ENCODE measurements at places on chromosomes 7 and 10.

- no peak for DNase-seq
Measured at GRCh38 chr7:75823198-75823910, 9.7 kb upstream of the CCL24 start.

DNA sequence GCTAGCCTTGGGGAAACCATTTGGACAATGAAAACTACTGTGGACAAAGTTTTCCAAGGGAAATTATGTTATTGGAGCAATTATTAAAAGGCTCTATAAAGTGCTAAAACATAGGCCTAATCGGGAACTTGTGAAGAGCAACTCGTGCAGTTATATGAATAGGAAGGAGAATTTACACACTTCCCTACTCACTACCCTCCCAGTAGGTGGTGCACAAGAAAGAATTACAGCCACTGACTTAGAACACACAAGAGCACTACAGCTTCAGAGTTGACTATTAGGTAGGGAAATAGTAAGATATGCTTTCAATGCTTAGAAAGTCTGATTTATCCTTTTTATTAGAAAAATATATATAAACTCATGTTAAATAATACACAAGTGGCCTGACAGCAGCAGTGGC is 47.2 kb downstream of the GSAP start:
- no peak for DNase-seq

GRCh38 chr10:115801992-115802391 is 471.0 kb downstream of the GFRA1 start:
- DNase-seq: no peak

GRCh38 chr10:44011603-44011981 is 362.9 kb upstream of the ZNF32 start:
- no peak for DNase-seq

- DNase-seq: no peak
Measured at GRCh38 chr7:105228555-105228954, 160.2 kb downstream of the SRPK2 start.

DNA sequence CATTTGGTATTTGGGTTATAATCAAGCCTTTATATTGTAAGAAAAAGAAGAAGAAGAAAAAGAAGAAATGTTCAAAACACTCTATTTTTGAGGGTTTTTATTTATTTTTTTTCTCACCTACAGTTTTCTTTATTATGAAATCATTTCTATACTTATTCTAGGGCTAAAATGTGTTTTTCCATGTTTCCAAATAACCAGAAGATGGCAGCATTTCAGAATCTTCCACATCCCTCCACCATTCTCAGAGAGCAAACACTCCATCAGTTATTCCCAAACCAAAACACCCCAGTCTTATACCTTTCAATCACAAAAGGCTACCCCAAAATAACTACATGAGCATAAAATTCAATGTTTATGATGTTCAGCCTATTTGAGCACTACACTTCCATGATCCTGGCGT is 38.7 kb upstream of the PPP1R17 start:
- no peak for DNase-seq

DNA sequence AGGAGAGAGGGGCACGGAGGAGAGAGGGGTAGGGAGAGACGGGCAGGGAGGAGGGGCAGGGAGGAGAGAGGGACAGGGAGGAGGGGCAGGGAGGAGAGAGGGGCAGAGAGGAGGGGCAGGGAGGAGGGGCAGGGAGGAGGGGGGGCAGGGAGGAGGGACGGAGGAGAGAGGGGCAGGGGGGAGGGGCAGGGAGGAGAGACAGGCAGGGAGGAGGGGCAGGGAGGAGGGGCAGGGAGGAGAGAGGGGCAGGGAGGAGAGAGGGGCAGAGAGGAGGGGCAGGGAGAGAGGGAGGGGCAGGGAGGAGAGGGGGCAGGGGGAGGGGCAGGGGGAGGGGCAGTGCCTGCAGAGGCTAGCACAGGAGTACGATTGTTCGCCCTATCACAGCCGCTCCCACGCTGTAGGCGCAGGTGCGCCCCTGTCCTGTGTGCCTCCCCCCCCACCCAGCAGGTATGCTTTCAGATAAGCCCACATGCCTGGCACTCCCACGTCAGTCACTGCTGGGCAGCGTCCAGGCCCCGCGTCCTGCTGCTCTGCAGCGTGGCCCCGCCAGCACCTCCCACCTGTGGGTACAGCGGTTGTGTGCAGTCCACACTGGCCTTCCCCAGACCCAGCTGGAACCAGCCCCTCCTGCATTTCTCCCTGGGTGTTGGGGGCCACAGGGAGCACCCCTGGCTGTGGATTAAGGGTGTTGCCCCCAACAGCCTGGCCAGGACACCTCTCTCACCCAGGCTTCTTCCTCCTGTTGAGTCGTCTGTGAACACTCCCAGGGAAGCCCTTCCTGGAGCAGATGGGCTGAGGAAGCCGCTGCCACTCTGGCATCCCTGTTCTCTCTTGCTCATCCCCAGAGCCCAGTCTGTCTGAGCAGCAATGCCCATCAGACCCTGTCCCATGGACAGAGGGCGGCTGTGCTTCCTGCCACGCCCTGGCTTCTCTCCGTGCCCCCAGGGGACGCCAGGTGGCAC is 10.8 kb downstream of the NKX6-2 start:
- DNase-seq: no peak

- no peak for DNase-seq
Measured at GRCh38 chr10:106682175-106682574, 482.3 kb downstream of the SORCS1 start.

DNA sequence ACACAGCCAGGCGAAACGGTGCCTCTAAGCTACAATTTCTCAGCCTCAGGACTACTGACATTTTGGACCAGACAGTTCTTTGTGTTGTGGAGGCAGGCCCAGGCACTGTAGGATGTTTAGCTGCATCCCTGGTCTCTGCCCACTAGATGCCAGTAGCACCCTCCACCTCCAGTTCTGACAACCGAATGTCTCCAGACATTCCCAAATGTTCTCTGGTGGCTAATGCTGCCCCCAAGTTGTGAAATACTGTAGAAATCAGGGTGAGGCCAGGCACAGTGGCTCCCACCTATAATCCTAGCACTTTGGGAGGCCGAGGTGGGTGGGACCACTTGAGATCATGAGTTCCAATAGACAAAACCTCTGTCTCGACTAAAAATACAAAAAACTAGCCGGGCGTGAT is 18.2 kb downstream of the HNRNPF start:
- no peak for DNase-seq

DNA sequence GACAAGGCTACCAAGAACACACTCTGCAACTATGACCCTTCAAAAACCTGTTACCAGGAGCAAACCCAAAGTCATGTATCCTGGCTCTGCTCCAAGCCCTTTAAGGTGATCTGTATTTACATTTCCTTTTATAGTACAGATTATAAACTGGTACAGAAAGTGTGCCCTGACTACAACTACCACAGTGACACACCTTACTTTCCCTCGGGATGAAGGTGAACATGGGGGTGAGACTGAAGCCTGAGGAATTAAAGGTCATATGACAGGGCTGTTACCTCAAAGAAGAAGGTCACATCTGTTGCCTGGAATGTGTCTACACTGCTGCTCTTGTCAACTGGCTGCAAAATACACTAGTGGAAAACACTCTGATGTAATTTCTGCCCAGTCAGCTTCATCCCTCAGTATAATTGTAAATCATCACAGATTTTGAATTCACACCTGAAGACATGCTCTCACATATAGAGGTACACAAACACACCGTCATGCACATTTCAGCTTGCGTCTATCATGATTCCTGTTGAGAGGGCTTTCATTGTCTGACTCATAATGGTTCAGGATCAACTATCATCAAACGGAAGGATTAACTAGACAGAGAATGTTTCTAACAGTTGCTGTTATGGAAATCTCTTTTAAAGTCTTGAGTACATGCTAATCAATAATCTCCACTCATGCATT is 318.3 kb downstream of the NXPH1 start:
- no peak for DNase-seq

- no peak for DNase-seq
Measured at GRCh38 chr10:17427201-17427600, 27.2 kb downstream of the ST8SIA6 start.

- peak; percentile 93 for DNase-seq
Measured at GRCh38 chr7:43649755-43650274, 66.9 kb downstream of the STK17A start.

DNA sequence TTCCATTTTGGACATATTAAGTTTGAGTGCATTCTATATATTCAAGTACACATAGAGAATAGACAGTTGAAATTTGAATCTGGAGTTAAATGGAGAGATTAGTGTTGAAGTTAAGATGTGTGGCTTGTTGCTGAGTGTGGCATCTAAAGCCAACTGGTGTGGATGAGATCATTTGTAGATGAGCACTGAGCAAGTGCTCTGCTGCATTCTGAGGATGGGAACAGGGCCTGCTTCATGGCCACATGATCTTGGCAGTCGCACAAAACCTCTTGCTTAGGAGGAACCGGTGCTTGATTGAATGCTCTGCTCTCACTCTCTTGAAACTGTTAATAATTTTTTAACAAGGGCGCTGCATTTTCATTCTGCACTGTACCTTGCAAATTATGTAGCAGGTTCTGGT is 62.0 kb downstream of the EPDR1 start:
- DNase-seq: no peak

- DNase-seq: no peak
Measured at GRCh38 chr10:48779077-48779476, 94.4 kb downstream of the WDFY4 start.

DNA sequence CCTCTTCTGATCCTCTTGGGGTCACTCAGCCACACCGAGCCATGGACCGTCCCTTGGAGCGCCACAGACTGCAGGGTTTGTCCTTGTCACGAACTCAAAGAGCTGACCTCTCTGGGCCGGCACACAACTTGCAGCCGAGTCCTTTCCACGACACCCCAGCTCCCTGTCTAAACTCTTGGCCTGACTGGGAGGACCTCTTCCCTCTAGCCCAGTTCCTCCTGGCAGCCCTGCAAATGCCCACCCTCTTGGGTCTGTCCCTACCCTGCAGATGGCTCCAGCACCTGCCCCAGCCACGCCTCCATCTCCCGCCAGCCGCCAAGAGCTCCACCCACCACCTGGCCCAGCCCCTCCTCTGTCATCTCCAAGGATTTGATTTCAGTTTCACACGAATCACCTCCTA is 339.2 kb downstream of the DNAJB6 start:
- no peak for DNase-seq

- DNase-seq: peak; percentile 19
Measured at GRCh38 chr7:69598081-69598486, at the start of gene AUTS2. TSS of gene AUTS2 (plus strand) at chr7:69598475. CDS start at chr7:69599654, 1,179 bp downstream.

DNA sequence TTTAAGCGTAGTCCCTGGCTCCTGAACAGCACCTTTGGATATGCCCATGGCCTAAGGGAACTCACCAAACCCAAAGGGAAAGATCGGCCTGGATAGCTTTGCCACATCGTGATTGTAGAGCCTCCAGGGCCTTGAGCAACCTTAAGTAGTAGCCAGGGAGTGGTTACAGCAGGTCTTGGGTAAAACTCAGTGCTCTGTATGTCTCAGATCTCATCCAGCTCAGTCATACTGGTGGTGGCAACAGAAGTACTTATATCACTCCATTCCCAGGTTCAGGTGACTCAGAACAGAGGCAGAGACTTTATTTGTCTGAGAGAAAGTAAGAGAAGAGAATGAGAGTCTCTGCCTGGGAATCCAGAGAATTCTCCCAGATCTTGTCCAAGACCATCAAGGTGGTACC is 39.1 kb upstream of the AASS start:
- DNase-seq: no peak

GRCh38 chr10:132360766-132361447 is 28.9 kb downstream of the LRRC27 start:
- peak; percentile 15 for DNase-seq
